Fibroblast of skin of left biceps (primary cell): ENCODE measurements at places on chromosomes 3 and 15.

- DNase-seq, result no peak
Measured at GRCh38 chr3:33231756-33232465, 13.3 kb upstream of the SUSD5 start.

DNA sequence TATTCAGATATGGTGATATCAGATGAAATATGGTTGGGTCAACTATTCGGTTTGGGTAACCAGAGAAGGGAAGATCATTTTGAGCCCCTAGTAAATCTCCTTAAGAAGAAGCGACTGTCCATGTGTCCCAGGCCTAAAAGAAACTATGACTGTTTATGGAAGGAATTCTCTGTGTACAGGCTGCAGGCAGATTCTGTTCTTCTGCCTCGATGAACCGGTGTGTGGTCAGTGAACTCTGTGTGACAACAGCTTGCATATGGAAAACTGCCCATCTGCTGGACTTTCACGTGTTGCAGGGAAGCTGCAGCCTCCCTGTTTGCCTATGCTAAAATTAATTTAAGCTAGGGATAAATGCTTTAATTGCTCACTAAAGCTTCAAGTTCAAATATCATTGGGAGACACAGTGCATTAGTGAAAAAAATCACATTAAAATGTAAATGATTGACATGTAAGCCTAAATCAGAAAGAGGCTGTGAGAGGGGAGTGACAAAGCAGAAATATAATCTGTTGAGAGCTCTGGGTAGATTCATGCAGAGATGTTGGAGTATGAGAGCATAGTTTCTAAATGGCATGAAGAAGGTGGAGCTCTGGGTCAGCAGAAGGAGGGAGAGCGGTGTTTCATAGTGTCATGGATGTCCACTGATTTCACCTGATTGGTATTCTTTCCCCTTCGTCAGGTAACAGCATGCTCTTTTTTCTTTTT is 65.4 kb upstream of the PFN2 start:
- DNase-seq, result no peak

- DNase-seq, result no peak
Measured at GRCh38 chr15:63981596-63982320, 64.5 kb downstream of the DAPK2 start.

DNA sequence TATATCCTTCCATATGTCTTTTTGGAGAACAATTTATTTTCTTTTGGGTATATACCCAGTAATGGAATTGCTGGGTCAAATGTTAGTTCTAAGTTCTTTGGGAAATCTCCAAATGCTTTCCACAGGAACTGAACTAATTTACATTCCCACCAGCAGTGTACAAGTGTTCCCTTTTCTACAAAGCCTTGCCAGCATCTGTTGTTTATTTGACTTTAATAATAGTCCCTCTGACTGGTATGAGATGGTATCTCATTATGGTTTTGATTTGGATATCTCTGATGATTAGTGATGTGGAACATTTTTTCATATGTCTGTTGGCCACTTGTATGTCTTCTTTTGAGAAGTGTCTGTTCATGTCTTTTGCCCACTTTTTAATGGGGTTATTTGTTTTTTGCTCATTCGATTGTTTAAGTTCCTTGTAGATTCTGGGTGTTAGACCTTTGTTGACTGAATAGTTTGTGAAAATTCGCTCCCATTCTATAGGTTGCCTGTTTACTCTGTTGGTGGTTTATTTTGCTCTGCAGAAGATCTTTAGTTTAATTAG is 48.4 kb downstream of the TMEM45A start:
- DNase-seq, result no peak

- DNase-seq, result no peak
Measured at GRCh38 chr3:186502966-186503712, 41.0 kb downstream of the CRYGS start.

DNA sequence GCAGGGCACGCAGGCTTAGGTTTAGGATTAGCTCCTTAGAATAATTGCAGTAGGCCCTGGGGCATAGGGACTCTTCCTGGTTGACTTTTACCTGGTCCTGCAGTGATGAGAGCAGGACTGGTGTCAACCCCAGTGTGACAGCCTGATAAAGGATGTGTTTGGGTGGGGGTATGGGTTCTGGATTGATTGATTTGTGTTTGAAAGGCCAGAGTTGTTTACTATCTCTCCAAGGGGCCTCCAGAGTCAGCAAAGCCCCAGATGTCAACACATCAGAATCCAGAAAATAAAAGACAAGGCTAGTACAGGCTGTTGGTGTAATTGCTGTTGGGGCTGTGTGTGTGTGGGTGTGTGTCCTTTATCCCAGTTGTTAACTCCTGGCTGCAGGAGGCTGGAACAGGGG is 122.3 kb downstream of the CHRNA7 start:
- no peak for DNase-seq

DNA sequence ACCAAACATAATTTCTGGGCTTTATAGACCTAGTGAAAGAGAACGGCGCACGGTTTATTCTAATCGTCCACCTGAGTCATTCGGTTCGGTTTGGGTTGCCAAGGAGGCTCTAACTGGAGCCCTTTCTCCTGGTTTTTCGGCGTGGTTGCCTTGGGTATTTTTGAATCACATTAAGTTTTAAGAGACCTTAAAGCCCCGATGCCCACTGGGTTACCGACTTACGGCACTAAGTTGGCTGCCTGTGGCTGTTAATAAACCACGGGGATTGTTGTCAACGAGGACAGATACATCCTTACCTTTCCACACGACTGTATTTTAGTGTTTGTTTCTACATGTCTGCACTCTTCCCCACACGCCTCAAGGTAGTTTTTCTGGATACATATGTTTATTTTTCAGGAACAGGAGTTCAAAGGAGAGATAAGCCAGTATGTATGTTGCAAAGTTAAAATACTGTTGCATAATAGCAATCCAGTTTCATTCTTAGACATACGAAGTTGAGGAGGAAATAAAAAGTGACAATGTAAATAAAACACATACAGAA is 1.2 kb upstream of the ANP32A start:
- no peak for DNase-seq

GRCh38 chr3:78221796-78222195 is 1181.9 kb downstream of the ROBO2 start:
- no peak for DNase-seq

GRCh38 chr15:82743810-82744209 is 34.1 kb upstream of the AP3B2 start:
- DNase-seq, result no peak

DNA sequence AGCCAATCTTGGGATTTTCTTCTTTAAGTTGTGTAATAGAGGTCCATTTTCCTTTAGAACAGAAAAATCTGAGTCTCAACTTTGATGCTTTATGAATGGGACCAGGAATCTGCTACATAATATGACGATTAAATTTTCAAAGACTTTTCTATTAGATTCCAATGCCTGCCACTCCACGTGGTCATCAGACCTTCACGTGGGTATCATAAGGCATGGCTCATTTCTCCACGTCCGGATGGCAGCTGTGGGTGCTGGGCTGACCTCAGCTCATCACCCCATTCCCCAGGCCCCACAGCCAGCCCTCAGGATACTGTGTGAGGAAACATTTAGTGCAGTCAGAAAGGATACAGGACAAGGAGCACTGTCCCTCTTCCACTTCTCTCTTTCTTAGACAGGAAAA is 159.7 kb downstream of the SEMA6D start:
- DNase-seq, result no peak

DNA sequence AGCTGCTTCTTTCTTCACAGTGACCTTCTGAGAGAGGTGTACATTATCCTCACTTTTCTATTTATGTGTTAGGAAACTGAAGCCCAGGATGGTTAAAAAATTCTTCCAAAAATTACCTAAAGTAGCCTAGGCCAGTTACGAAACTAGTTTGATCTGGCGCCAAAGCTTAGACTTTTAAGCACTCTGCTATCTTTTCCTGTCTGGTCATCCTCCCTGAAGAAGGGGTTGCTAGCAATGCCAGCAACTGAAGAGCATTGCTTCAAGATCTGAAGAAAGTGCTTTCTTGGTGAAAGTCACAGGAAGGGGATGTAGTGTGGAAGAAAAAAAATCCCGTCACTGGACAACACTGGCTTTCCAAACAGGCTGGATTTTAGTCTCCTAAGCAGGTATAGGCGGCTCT is 618.8 kb upstream of the GRM7 start:
- DNase-seq, result no peak

- no peak for DNase-seq
Measured at GRCh38 chr15:51849860-51850259, 20.4 kb downstream of the TMOD3 start.

DNA sequence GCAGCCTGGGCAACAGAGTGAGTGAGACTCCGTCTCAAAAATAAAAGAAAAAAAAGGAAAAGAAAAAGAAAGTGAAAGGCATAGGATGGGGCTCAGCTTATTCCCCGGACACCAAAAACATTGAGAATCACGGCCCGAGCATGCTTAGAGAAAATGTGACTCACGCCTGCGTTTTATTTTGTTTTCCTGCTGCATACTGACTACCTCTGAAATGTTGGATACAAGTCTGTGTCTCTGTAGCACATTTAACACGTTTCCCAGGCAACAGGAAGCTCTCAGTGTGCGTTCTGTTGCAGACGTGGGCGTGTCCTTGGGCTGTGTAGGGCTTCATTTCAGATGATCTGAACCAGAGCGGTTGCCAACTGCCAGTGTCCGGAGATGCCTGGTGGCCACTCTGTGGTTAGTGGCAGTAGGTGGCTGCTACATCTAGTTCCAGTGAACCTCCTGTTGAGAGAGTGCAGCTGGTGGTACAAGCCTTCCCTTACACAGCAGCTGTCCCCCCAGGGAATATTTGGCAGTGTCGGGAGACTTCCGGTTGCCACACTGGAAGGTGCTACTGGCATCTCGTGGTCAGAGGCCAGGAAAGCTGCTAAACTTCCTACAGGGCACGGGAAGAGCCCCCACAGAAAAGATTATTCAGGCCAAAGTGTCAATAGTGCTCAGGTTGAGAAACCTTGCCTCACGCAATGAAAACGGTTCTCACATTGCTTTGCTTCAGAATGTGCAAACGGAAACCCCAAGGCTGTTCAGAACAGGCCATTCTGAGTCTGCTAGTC is 3.0 kb downstream of the SLC51A start:
- peak; percentile 42 for DNase-seq

- DNase-seq, result no peak
Measured at GRCh38 chr3:44330444-44330843, 8.1 kb upstream of the TCAIM start.

DNA sequence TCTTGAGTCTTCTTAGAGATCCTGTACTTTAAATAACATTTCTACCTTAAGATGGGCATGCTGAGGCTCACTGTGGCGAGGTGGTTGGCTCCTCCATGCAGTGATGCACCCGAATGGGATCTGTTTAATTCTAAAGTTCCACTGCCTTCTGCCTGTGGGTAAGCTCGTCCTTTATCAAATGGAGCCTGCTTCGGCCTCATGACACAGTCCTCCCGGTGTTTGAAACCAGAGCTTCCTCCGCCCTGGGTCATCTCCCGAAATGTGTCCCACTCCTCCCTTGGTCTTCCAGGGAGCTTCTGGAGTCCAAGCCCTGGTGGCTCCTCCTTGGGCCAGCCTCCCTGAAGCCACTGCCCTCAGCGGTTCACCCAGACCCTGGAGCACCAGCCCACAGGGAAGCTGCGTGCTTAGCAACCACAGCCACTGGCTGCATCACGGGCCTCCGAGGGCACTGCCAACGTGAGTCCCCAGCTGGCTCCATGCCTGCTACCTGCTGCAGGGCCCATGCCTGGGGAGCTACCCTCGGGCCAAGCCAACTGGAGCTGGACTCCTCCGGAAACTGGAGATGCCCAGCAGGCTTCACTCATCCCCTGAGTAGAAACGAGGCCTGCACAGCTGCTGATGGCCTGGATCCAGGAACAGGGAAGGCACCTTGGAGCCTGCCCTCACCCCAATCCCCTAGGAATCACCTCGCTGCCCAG is 3.3 kb downstream of the RHCG start:
- DNase-seq, result no peak

DNA sequence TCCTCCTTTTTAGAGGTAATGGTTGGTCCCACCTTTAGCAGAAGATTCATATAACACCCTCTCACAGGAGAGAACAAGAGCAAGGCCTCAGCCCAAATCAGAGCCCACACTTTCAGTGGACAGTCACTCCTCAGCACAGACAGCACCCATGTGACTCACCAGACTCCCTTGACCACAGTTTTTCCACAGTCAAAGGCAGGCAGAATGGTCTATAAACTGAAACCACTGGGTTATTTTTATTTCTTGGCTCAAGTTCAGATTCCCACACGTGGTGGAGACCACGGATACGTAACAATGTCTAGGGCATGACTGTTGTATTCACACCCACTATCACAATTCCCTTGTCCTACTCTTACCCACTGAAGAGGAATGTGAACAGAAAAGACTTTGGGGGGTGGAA is 237.8 kb upstream of the UBE2E1 start:
- peak; percentile 72 for DNase-seq

- DNase-seq, result no peak
Measured at GRCh38 chr15:98286831-98287230, 326.3 kb downstream of the ARRDC4 start.
